ENCODE measurements at places on chromosomes 12 and 14. TPM values are rescaled to one million over a fixed set of nuclear protein-coding genes. Genes with fewer than 3 reads are reported as not detected.

Gene ZBTB1
- 57.5 TPM for total RNA-seq

Gene REM2
- total RNA-seq: under 0.01 TPM

Gene TPPP2
- total RNA-seq: not detected

Gene POLE2
- total RNA-seq: 11.6 TPM

Gene NRXN3
- total RNA-seq: 2.9 TPM

Gene SAMD15
- total RNA-seq: 2.3 TPM

Gene VPS37B
- total RNA-seq: 14.1 TPM

Gene GLIPR1L1
- not detected for total RNA-seq

Gene TROAP
- 6.6 TPM for total RNA-seq

Gene FGF6
- total RNA-seq: not detected

GRCh38 chr12:45509187-45509586 lies 220.3 kb upstream of the ARID2 start:
- DNase-seq: peak; percentile 42

DNA sequence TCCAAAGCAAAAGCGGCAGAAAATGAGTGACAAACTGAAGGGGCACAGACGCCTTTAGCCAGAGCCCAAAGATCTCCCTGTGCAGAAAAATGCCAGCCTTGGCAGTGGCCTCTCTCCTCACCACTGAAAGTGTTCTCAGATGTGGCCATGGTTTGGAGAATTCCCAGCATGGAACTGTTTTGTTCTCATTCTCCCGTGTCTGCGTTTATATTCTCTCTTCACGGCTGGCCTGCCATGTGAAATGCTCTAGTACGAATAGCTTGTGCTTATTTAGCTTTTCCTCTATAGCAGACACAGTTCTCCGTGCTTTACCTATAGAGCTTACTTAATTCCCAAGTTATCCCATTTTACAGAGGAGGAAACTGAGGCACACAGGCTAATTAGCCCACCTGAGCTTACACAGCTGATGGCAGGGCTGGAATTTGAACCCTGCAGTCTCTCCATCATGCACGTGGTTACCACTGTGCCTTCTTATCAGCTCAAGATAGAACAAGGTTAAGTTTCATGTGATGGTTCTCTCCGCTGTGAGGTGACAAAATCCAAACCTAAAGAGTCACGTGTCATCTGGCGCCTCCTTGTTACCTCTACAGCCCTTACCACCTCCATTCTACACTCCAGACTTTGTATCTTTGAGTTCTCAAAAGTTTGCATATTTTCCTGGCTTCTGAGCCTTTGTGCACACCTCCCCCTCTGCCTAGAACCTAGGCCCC lies 141.6 kb downstream of the GCH1 start:
- DNase-seq: no peak

GRCh38 chr12:6211421-6211869 lies 11.2 kb downstream of the CD9 start:
- no peak for DNase-seq

DNA sequence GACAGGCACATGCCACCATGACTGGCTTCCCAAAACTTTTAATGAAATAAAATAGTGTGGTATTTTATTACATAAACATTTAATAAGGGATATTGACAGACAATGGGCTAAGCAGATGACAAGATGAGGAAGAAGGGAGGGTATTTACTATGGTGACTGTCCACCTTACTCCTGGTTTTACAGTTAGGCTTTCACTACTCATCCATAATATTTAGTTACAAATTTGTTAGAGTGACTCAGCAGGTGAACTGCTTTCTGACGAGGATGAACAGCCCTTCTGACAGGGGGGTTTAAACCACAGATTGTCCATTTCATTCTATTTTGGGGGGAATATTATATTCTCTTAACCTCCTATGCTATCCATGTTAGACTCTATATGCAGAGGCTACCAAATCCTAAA lies 3.6 kb upstream of the PALS1 start:
- DNase-seq: peak; percentile 40

GRCh38 chr14:67538501-67538900 lies 5.4 kb downstream of the PLEKHH1 start:
- DNase-seq: no peak

DNA sequence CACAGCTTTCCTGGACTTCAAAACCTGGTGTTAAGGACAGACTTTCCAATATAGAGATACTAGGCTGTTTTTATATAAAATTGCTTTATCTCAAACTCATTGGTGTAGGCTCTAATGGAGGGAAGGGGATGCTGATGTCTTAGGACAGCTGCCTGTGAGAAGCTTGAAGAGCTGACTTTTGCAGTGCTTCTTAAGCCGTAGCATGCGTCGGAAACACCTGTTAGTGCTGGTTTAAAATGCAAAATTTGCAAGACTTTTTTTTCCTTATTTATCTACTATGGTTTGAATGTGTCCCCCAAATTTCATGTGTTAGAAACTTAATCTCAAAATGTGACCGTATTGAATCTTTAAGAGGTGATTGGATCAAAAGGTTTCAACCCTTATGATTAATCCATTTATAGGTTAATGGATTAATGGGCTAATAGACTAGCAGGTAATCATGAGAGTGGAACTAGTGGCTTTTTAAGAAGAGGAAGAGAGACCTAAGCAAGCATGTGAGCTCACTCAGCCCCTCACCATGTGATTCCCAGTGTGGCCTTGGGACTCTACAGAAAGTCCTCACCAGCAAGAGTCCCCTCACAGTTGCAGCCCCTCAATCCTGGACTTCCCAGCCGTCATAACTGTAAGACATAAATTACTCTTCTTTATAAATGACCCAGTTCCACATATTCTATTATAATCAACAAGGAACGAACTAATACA lies 60.9 kb upstream of the FUT8 start:
- no peak for DNase-seq

- no peak for DNase-seq
Observed at GRCh38 chr14:64725879-64726584, 21.8 kb downstream of the PLEKHG3 start.

- DNase-seq: no peak
Observed at GRCh38 chr12:45827974-45828373, 98.5 kb downstream of the ARID2 start.

GRCh38 chr12:77102123-77102522 lies 36.8 kb upstream of the E2F7 start:
- no peak for DNase-seq

DNA sequence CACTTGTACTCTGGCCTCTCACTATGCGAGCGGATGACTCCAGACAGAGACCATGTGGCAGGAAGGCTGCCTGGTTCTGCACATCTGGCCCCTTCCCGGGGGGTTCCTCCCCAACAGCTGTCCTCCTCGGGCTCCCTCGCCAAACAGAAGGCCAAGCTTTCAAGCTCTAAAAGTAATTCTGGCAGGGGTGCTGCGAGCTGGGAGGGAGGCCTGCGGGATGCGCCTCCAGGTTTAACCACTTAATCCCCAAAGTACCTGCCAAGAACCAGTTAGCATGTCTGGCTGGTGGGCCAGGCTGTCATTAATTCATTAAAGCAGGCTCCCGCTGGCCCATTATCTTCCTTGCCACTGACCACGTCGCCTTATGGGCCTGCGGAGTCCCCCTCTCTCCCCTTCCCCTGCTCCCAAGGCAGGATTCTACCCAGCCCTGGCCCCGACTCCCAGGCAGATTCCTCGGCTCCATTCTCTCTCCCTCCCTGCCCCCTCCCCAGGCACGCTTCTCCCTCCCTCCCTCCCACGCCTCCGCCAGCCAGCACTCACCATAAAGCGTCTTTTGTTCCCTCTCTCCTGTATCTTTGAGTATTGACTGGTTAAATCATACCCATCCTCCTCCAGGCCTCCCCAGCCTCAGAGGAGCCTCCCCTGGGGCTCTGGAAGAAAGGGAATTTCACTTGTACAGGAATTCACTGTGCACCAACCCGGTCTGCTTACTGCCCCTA lies 4.9 kb downstream of the HRK start:
- DNase-seq: no peak

- no peak for DNase-seq
Observed at GRCh38 chr12:54294152-54294952, 6.5 kb downstream of the NFE2 start.

DNA sequence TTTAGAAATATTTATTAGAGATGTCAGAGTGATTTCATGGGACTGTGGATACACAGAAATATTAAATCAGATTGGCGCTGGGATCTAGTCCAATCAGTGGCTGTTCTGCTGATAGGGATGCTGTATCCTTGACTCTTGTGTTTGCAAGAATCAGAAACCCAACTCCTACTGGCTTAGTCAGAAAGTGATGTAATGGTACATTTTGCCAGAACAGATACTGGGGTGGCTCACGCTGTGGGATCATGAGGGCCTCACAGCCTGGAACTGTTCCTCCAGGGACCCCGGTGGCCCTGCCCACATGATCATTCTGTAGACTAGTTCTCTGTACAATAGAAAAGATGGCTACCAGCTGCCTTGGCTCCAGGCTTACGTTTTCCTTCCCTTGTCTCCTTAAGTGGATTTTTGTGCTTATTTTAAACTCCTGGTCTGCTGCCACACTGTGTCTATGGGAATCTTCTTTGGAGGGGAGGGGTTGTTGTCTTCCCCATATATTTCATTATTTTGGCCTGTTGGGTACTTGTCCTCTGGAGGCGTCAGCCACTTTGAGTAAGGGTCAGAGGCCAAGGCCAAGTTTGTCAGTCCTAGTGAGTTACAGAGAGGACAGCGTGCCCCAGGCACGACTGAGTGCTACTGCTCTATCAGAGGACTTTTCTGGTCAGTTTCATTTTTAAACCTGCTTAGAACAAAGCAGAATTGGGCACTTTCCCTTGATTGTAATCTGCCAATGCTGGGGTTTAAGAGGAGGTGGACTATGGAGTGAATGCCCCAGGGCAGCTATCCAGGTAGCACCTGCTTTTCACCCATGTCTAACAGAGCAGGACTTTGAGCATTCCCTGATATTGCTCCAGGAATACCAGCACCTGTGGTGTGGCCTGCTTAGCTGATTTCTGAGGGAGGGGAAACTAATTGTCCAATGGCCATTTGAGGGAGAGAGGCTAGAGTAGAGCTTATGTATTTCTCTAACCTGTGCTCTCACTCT lies 164.3 kb downstream of the SLC5A8 start:
- DNase-seq: no peak

GRCh38 chr12:28104316-28104715 lies 85.9 kb upstream of the CCDC91 start:
- no peak for DNase-seq

DNA sequence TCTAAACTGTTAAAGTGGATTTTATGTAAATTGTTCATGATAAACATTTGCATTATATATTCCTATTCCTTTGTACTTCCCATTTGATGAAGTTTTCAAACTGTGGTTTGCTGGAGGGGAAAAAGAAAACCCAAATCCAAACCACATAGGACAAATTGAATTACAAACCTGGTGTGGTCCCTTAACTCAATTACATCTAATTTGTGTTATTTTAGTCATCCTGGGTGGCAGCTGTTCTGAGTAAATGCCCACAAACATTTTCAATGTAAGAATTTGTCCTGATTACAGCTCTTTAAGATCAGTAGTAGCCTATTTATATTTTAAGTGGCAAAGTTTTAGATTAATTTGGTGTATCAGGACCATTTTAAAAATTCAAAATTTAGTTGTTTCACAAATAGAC lies 153.9 kb downstream of the RAD51B start:
- no peak for DNase-seq

DNA sequence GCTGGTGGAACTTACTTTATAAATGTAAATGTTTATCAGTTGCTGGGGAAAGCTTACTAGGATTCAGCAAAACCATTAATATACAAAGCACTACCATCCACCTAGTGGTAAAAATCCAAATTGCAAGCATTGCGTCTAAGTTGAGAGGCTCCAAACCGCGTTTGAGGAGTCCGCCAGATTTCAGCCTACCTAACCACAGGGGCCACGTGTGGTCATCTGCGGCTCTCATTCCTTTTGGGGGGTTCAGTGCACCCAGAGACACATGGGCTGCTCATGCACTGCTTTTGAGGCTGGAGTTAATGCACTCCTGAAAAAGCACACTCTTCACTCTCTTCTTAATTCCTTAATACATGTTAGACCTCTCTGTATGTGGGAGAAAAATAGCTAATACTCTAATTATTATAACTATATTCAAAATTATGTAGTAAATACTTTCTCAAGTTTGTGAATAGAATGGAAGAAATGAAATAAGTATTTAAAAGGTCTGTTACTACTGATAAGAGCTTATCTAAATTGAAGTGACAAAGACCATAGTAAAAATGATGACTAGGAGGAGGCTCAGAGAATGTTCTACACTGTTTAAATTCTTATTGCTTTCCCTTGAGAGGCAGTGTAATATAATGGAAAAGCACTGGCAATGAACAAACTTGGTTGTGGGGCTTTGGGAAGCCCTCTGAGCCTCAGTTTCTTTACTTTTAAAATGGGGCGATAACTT lies 41.4 kb upstream of the MANSC4 start:
- DNase-seq: peak; percentile 80

DNA sequence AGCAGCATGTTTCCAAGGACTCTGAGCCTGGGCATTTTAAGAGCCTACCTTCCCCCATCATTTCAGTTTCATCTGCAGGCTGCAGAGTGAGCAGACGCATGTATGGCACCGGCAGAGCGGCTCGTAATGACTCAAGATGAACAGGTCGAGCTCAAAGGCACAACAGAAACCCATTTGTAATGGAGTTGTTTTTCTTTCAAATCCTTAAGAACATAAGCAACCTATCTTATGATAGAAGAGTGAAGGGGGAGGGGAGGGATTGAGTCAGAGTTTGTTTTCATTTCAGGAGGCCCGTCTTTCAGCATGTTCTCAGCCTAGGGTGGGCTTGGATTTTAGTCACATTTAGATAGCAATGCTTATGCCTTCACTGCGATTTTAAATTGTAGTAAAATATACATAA lies 54.9 kb upstream of the CISTR start:
- DNase-seq: peak; percentile 15

GRCh38 chr14:64218344-64219240 lies 75.6 kb downstream of the ESR2 start:
- peak; percentile 90 for DNase-seq

DNA sequence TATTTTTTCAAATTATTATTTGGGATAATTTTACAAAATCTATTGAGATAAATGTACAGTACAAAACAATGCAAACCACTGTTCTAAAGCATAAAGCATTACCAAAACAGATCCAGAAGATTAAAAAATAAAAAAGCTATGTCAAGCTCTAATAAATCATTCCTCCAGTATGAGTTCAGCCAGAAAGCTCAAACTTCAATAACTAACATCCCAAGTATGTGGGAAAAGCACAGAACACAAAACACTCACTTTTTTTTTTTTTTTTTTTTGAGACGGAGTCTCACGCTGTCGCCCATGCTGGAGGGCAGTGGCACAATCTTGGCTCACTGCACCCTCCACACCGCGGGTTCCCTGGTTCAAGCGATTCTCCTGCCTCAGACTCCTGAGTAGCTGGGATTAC lies 11.3 kb downstream of the SAV1 start:
- DNase-seq: no peak

GRCh38 chr12:27575090-27575761 lies 51.2 kb downstream of the PPFIBP1 start:
- DNase-seq: no peak

GRCh38 chr12:93447555-93448290 lies 6.0 kb upstream of the UBE2N start:
- no peak for DNase-seq

GRCh38 chr14:100454437-100454836 lies 131.3 kb downstream of the SLC25A47 start:
- DNase-seq: no peak

GRCh38 chr12:96466939-96467751 lies 22.2 kb upstream of the CFAP54 start:
- peak; percentile 93 for DNase-seq

- DNase-seq: no peak
Observed at GRCh38 chr14:89933002-89933401, 21.5 kb downstream of the EFCAB11 start.

Measured in renal cortical epithelial cell (primary cell).